Right hindlimb (tissue), 1 donor: ENCODE measurements at places on chromosomes 1 and 21.
A peak's percentile ranks its signal among the peaks of the same experiment; 100 is the strongest.

- no peak for DNase-seq
Measured at GRCh38 chr1:76723949-76724348, 143.3 kb upstream of the ST6GALNAC5 start.

- DNase-seq: no peak
Measured at GRCh38 chr1:98749152-98749756, 87.7 kb downstream of the SNX7 start.

GRCh38 chr1:196152975-196153374, 455.3 kb downstream of the KCNT2 start:
- DNase-seq: no peak

- DNase-seq: peak; percentile 71
Measured at GRCh38 chr1:222893255-222893654, 78.4 kb downstream of the DISP1 start.

DNA sequence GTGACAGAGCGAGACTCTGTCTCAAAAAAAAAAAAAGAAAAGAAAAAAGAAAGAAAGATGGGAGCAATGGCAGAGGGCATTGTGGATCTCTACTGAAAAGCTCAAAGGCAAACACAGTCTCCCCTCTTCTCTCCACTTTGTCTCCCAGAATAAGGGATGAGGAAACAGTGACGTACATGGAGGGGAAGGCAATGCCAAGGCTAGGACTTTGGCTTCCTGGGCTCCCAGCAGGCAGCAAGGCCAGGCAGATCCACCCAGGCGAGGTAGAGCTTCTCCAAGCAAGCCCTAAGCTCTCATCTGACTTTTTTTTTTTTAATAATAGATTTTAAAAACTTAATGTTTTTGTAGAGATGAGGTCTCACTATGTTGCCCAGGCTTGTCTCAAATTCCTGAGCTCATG, 4.6 kb downstream of the ARHGEF2 start:
- no peak for DNase-seq

GRCh38 chr1:17052641-17053040, 1.2 kb downstream of the SDHB start:
- no peak for DNase-seq

DNA sequence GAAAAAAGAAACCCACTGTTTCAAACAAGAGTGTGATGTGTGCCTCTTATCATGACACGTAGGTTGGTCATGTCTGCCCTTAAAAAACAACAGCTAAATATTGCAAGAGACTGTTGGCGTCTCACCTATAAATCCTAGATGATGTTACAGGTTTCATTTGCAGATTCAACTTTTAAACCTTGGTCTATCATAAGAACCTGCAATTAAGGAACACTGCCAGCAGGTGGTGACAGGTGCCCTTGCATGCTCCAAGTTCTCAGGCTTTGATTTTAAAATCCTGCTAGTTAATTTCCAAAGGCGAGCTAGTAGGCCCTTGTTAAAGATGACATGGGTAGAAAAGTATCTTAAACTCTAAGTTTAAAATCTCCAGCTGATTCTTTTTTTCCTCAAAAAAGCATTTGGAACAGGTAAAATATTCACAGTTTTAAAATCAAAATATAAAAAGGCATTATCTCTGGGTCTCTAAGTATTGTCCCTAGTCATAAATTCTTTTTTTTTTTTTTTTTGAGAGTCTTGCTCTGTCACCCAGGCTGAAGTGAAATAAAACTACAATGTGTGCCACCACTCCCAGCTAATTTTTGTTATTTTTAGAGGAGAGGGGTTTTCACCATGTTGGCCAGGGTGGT, 39.1 kb downstream of the CLSTN1 start:
- DNase-seq: no peak
